Fibroblast of upper back skin (primary cell): ENCODE measurements at places on chromosomes 2 and 18.

- DNase-seq, result peak; percentile 1
These were observed 113.4 kb upstream of the WDSUB1 start for GRCh38 chr2:159399716-159400415.

DNA sequence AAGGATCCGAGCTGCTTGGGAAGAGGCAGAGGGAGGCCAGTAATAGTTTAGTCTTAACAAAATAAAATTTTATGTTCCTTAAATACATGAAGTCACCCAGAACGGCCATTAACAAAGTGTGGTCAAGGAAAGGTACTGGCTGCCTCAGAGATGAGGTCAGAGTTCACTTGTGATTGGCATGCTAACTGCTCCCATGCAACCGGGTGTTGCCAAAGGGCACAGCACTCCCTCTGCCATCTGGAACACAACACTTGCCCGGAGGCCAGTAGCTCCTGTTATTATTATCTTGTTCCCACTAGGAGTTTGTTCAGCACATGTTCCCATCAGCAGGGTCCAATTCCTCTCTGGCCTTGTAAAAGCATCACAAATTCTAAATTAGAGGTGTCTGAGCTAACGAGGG is 207.0 kb downstream of the CYP26B1 start:
- DNase-seq, result no peak

DNA sequence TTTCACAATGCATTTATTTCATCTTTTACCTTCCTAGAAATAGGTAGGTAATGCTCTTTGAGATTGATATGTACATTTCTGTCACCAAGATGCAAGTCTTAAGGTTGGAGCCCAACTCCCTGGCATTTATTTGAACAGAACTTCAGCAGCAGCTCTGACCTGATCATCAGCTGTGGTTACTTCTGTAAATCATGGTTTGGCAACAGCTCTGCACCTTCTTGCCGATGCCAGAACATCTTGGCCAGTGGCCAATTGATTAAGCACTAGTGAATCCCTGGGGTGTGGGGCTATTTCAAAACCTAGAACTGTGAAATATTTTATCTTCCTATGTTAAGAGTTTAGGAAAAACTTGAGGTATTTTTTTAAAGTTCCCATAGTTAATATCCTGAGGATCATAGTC is 124.8 kb upstream of the NYAP2 start:
- peak; percentile 71 for DNase-seq

DNA sequence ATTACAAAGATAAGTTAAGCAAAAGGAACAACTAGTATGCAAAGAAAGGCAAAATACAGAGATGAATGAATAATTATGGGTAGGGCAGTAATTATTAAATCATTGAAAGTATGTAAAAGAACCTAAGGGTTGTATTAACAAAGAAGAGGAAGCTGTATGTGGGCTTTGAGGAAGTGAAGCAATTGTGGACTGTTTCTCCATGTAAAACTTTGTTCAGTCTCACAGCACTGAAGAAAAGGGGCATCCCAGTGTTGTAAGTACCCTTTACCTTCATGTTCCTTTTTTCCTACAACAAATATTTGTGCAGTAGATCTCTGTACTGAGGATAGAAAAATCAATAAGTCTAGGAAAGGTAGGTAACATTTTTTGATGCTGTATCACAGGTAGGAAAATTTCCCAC is 388.7 kb upstream of the NRP2 start:
- no peak for DNase-seq

GRCh38 chr18:7568426-7568825 is 1.3 kb downstream of the PTPRM start:
- peak; percentile 31 for DNase-seq

GRCh38 chr2:66463206-66463755 is 28.4 kb downstream of the MEIS1 start:
- DNase-seq, result no peak

DNA sequence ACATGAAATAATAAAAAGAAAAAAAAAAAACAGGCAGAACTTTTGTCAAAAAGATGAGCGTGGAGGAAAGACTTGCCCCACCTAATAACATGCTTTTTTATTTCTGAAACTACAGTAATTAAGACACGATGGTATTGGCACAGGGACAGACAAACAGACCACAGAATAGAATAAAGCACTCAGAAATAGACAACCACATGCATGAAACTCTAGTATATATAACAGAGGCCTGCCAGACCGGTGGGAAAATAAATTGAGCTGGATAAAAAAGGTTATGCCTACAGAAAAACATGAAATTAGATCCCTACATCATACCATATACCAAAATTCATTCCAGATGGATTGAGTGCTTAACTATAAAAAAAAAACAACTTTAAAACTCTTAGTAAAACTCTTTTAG is 163.1 kb downstream of the NRP2 start:
- DNase-seq, result peak; percentile 64

GRCh38 chr18:61502472-61502871 is 169.2 kb downstream of the CDH20 start:
- DNase-seq, result peak; percentile 68

DNA sequence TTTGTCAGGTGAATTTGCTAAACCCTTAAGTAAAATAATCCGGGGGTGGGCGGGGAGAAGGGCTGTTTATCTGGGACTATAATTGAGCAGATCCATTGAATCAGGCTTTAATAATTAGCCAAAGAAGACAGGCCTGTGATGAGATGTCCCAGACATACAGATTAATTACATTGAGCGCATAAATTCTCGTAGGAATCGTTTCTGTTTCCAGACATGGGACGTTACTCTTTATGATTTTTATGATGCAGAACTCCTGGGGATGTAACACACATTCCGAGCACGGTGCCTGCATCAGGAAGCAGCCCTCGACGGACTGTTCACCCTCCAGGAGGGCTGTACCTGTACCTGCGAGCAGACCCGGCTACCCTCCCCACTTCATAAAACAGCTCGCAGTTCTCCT is 88.9 kb downstream of the SMIM21 start:
- DNase-seq, result no peak

- no peak for DNase-seq
These were observed 30.8 kb downstream of the CCDC150 start for GRCh38 chr2:196670342-196670741.

DNA sequence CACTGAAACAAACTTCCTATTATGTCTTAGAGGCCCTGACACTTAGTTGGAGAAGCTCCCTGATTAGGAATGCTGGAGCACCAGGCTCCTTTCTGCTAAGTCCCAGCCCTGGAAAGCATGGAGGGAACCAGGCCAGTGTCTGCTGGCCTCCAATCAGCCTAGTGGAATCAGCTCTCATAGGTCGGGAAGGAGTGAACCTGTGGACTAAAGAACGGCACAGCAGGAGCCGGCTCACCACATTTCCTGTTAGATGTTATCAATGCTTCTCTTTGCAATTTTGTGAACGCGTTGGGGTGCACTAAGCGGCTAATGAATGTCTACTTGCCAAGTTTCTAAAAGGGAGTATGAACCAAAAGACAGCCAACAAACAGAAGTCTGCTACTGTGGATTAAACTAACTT is 296.6 kb downstream of the NAPG start:
- no peak for DNase-seq

GRCh38 chr2:46984642-46985476 is 69.3 kb upstream of the MCFD2 start:
- peak; percentile 95 for DNase-seq

GRCh38 chr2:19850056-19851050 is 51.4 kb downstream of the TTC32 start:
- DNase-seq, result no peak

DNA sequence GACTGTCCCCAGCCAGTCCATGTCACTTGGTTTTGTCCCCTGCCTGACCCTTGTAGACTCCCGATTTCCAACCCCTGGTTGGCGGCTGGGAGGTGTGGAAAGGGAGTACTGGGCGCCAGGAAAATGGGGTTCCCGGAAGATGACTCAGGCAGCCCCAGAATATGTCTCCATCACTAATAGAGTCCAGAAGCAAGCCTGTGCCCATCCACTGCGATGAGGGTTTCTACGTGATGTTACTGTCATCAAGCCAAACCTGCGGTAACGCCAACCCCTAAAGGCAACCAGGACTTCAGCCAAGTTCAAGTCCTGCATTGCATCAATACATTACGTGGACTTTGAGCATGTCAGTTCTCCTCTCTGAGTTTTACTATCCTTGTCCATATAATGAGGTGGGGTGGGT is 62.0 kb upstream of the TAF1B start:
- DNase-seq, result no peak

DNA sequence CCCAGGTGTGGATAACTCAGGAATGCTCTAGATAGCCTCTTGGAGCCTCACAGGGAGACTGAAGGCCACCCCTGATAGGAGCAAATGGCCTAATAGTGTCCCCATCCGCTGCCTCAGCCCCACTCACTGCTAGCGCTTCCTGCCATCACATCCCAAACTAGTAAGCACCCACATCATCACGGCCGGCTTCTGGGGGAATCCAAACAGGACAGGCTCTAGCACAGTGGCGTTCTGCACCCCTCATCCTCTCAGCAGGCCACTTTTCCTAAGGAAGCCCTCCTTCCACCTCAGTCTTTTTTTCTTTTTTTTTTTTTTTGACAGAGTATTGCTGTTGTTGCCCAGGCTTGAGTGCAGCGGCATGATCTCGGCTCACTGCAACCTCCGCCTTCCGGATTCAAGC is 6.3 kb upstream of the AMER3 start:
- DNase-seq, result no peak

DNA sequence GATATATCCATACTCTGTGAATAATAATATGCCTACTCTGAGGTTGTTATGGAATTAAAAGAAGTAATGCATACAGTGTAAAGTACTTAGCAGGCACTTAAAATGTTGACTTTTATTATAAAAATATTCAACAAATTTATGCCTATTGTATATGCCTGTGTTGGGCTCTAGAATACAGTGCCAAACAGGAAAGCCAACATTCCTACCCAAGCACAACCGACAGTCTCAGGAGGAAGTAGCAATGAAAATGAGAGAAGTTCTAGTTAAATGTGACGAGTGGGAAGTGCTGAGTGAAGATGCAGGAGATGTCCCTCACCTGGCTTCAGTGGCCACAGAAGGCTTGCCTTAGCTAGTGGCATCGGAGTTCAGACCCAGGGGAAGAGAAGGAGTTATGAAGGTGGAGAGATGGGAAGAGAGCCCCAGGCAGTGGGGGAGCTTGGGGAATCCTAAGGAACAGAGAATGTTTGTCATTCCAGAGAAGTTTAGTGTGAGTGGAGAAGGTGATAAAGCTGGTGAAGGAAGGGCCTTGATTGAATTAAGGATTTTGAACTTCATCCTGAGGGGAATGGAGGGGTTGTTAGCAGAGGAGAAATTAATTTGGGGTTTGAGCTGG is 105.4 kb upstream of the CNGA3 start:
- no peak for DNase-seq

GRCh38 chr2:12059616-12060441 is 313.4 kb downstream of the LPIN1 start:
- peak; percentile 75 for DNase-seq

DNA sequence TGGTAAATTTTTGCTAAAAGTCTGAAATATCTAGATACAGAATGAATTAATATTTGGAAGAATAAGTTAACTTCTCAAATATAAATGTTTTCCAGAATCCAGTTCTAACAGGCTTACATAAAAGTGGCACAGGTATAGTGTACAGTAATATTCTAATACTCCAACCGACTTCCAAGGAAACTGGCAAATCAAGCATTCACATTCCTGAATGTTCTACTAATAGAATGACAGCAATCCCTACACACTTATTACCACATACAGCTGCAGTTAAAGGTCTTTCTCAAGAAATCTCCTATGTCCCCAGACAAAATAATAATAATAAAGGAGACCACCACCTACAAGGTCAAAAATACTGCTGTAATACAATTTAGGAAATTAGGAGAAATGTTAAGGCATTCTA is 31.9 kb downstream of the TMEM131 start:
- peak; percentile 17 for DNase-seq

DNA sequence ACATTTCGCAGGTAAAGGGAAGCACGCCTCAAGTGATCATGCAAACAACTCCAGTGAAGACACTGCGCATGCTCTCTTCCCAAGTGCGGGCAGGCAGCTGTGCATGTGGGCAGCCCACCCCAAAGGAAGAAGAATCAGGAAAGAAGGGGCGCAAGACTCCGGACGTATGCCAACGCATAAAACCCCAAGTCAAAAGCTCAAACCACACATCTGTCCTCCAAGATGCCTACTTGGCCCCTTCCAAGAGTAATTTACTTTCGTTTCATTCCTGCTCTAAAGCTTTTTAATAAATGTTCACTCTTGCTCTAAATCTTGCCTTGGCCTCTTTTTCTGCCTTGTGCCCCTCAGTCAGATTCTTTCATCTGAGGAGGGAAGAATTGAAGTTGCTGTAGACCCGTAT is 254.9 kb downstream of the PIEZO2 start:
- no peak for DNase-seq

- no peak for DNase-seq
These were observed 59.0 kb downstream of the MOGAT1 start for GRCh38 chr2:222730366-222730999.

DNA sequence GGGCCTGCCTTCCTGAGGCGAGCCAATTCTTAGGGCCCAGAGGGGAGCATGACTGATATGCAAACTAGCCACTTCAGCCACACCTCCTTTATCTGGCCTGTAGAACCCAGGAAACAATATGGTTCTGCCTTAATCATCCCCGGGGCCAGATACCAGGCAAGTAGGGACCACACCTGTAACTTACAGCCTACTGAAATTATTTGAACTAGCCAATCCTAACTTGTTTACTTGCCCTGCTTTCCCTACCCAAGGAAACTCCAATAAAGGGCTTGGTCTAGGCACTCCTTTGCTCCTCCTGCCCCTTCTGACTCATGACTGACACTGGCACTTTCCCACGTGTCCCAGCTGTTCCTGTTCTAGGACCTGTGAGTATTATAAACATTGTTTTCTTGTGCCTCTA is 57.6 kb downstream of the MYOM1 start:
- DNase-seq, result no peak

GRCh38 chr2:30756971-30757370 is 50.3 kb downstream of the CAPN13 start:
- DNase-seq, result no peak

GRCh38 chr18:39513186-39513585 is 1947.6 kb upstream of the CELF4 start:
- no peak for DNase-seq

DNA sequence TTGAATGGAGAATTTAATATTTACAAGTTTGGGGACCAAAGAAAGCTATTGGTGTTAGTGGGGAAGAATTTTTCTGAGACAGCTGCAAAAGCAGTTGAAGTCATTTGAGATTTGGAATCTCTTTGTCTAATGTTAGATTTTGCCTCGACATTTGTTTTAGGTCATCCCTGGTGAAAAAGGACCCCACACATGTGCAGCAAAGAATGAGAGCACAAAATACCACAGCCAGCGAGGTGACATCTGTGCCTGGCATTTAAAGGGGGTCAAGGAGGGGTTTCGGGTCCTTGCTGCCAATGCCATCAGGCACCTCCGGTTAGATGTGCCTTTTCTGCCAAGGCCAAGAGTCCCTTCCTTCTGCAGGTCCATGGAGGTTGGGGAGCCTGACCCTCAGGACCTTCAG is 173.3 kb downstream of the TRIB2 start:
- DNase-seq, result no peak

GRCh38 chr18:48265328-48265727 is 143.9 kb downstream of the ZBTB7C start:
- DNase-seq, result no peak

GRCh38 chr2:119009110-119009509 is 67.1 kb downstream of the MARCO start:
- no peak for DNase-seq
